ENCODE measurements at places on chromosomes 11 and 22. TPM values are rescaled to one million over a fixed set of nuclear protein-coding genes. Genes with fewer than 3 reads are reported as not detected.

Gene TNNT3
- not detected for total RNA-seq

Gene TMPRSS6
- not detected for total RNA-seq

Gene THOC5
- total RNA-seq = 52.6 TPM

Gene IL17REL
- total RNA-seq = not detected

Gene OR51I1
- 0.94 TPM for total RNA-seq

Gene DHCR7
- total RNA-seq = 57.5 TPM

Gene HORMAD2
- total RNA-seq = not detected

Gene KCNJ1
- 0.19 TPM for total RNA-seq

Gene SMC1B
- not detected for total RNA-seq

Gene LDHAL6A
- not detected for total RNA-seq

Gene KRTAP5-7
- 1.2 TPM for total RNA-seq

Gene OR10A2
- total RNA-seq = not detected

Gene SCARF2
- total RNA-seq = 4.9 TPM

Gene TMEM25
- total RNA-seq = 80.1 TPM

Gene RTN4RL2
- total RNA-seq = 39.3 TPM

Gene CHCHD10
- total RNA-seq = 226 TPM

Gene APOL4
- 2.3 TPM for total RNA-seq

Gene SLC17A6
- total RNA-seq = 22.3 TPM

Gene SCO2
- not detected for total RNA-seq

Gene TTC36
- 2.9 TPM for total RNA-seq

Gene KRTAP5-9
- 1.1 TPM for total RNA-seq

Gene APOL3
- total RNA-seq = 12.8 TPM

Gene EP300
- 56.8 TPM for total RNA-seq

Gene GLYATL1
- total RNA-seq = not detected

Gene UQCR10
- total RNA-seq = 112 TPM

Gene CCDC116
- total RNA-seq = 0.47 TPM

Gene SOX10
- total RNA-seq = 117 TPM

Gene C11orf87
- 39.4 TPM for total RNA-seq

Gene PATE4
- total RNA-seq = not detected

All from dorsolateral prefrontal cortex (tissue), 122 donors.